Right atrium auricular region (tissue), 2 donors: ENCODE measurements at places on chromosomes 16 and 17. TPM values are rescaled to one million over a fixed set of nuclear protein-coding genes. Genes with fewer than 3 reads are reported as not detected.
A peak's percentile ranks its signal among the peaks of the same experiment; 100 is the strongest.

DNA sequence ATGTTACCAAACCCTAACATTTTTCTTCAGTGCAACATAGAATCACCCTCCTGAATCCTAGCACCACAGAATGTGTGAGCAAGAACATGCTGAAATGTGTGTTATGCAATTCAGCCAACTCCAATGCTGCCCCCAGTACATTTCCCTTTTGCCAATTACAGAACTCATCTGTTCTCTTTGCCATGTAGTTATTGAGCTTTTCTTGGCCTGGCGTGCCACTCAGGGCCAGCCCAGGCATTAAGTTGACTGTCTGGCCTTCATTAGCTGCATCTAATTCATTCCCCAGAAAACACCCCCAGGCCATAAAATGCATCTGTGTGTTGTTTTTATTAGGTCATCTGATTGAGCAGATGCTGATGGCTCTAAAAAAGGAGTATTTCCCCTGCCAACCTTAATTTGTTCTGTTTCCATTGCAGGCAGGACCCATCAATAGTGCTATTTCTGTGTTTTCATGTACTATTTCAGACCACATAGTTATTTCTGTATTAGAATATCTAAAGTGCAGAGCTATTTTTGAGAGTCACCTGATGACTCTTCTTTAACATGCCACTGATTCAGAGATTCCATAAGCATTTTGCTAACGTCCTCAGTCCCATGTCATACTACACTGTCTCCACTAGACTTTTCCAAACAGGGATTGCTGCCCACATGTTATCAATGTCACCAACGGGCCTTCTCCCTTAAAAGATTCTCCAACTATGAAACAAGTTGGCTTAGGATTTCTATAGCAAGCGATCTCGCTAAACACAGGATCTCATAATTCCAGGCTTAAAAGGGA is 969.7 kb downstream of the CDH11 start:
- no peak for DNase-seq

DNA sequence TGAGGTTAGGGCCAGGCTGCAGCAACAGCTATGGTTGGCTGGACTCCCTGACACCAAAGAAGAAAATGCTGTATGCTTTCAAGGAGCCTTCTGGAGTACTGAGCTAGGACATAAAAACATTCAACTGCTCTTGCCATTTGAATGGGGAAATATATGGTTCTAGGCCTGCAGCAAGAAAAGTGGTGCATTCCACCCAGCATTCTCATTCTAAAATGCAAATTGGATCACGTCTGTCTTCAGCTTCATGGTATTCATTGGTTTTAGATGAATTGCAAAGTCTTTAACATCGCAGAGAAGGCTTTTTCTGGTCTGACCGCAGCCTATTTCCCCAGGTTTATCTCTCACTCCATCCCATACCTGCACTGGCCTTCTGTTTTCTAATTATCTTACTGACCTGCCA is 27.1 kb upstream of the SOX9 start:
- DNase-seq: peak; percentile 28

- no peak for DNase-seq
Observed at GRCh38 chr17:78368348-78368747, 8.5 kb upstream of the SOCS3 start.

DNA sequence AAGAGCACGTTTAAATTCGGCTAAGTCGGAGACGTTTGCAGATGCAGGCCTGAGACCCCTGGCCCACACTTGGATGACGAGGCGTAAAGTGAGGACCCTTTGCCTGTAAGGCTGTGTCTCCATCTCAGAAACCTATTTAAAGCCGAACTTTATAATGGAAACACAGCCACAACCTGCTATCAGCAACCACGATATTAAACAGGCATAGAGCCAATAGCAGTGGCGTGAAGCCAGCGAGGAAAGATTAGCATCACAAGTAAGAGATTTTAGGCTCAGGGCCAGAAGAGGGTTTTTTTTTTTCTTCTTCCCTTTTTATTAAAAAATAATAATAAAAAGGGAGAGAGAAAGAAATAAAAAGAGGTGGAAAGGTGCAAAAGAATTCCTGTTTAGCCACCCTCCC is 111.3 kb upstream of the NOL11 start:
- no peak for DNase-seq

DNA sequence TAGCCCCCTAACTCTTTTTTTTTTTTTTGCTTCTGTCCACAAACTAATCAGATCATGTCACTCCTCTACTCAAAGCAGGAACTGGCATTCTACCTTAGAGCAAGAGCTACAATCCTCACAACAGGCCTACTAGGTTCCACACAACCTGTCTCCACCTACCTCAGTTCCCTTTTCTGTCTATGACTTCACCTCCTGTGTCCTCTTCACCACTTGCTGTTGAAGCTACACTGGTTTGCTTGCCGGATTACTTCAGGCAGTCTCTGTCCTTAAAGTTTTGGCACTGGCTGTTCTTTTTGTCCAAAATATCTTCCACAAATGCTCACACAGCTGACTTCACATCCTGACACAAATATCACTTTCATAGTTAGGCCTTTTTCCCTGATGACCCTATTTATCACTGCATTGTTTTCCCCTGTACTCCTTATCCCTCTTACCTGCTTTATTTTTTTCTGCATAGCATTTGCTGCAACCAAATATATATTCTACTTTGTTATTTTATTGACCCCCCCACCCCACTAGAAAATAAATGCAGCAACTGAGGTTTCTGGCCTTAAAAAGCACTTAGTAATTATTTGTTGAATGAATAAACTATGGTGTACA is 72.0 kb downstream of the KANSL1 start:
- no peak for DNase-seq

DNA sequence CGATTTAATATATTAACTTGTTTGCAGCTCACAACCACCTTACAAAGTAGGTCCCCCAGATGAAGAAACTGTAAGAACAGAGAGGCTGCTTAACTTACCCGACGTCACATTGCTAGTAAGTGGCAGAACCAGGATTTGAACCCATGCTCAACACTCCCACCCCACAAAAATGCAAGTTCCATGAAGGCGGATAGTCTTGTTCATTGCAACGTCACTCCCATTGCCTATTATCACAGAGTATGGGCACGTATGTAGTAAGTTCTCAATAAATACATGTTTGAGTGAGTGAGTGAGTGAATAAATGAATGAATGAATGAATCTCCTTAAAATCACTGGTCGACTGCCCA is 1.1 kb downstream of the USP31 start:
- DNase-seq: no peak

DNA sequence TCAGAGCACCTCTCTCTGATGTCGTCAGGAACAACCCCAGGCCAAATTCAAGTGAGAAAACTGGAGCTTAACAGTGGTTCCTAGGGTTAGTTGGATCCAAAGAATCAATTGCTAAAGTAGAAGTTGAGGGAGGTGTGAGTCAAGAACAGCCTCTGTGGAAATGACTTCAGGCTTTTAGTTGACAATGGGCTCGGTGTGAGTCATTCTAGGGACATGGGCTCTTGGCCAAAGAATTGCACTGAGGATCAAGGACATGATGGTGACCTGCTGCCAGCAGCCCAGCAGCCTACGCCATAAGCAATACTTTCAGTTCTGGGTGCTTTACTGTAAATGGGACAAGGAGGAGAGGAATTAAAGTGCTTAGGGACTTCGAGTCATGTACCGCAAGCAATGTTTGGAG is 32.1 kb upstream of the SMURF2 start:
- DNase-seq: peak; percentile 91

Gene NAGPA
- 12.7 TPM for total RNA-seq

GRCh38 chr16:57937861-57938260 is 33.1 kb downstream of the CNGB1 start:
- no peak for DNase-seq

- peak; percentile 64 for DNase-seq
Observed at GRCh38 chr16:4846503-4846900, 586 bp downstream of the GLYR1 start.

Gene TOX3
- total RNA-seq: not detected

Gene BLMH
- 10.8 TPM for total RNA-seq

Gene EPOP
- total RNA-seq: 3.1 TPM

- DNase-seq: no peak
Observed at GRCh38 chr17:56690441-56691291, 97.2 kb downstream of the NOG start.

Gene P2RX1
- total RNA-seq: 0.85 TPM

DNA sequence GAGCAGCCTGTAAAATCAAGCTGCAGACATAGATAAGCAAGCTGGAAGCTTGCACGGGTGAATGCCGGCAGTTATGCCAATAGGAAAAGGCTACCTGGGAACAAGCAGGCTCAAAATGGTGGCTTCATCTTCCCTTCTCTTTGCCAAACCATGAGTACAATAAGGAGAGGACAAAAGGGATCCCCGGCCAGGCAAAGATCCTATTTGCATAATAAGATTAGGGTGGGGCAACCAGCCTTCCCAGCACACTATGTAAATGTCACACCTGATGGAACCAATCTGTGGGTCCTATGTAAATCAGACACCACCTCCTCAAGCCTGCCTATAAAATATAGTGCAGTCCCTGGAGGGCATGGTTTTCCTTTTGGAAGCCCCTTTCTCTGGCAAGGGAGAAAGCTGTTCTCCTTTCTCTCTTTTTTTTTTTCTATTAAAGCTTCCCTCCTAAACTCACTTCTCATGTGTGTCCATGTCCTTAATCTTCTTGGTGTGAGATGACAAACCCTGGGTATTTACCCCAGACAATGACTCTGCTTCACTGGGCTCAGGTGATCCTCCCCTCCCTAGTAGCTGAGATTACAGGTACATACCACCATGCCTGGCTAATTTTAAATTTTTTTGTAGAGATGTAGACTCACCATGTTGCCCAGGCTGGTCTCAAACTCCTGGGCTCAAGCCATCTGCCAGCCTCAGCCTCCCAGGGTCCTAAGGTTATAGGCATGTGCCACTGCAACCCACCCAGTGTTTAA is 44.2 kb downstream of the PSMD12 start:
- DNase-seq: no peak

Gene OR2C1
- not detected for total RNA-seq

Gene CLDN7
- total RNA-seq: not detected

- no peak for DNase-seq
Observed at GRCh38 chr16:3837851-3838586, 42.5 kb downstream of the CREBBP start.

GRCh38 chr16:84700446-84701300 is 873 bp downstream of the USP10 start:
- no peak for DNase-seq

GRCh38 chr16:77967054-77967904 is 55.1 kb upstream of the CLEC3A start:
- DNase-seq: no peak

- DNase-seq: no peak
Observed at GRCh38 chr16:51820176-51820575, 669.1 kb upstream of the SALL1 start.

- DNase-seq: peak; percentile 49
Observed at GRCh38 chr16:85851034-85851785, 47.8 kb upstream of the IRF8 start.

Gene WRAP53
- 3.7 TPM for total RNA-seq

- no peak for DNase-seq
Observed at GRCh38 chr17:58786586-58787295, 31.1 kb downstream of the PPM1E start.

DNA sequence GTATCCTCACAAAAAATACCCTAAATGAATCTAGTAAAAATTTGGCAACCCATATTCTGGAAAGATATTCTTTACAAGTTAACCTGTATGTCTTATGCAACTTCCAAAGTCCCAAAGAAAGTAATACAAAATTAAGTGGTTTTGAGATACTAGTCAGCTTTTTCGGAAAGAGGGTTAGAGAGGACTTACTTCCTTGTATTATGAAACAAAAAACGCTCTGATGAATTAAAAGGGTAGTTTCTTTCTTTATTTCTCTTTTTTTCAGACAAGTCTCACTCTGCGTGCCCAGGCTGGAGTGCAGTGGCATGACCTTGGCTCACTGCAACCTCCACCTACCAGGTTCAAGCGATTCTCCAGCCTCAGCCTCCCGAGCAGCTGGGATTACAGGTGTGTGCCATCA is 51.6 kb downstream of the KANSL1 start:
- DNase-seq: no peak

GRCh38 chr17:17872547-17873345 is 36.0 kb upstream of the SREBF1 start:
- no peak for DNase-seq

Gene FSCN2
- total RNA-seq: 0.74 TPM

DNA sequence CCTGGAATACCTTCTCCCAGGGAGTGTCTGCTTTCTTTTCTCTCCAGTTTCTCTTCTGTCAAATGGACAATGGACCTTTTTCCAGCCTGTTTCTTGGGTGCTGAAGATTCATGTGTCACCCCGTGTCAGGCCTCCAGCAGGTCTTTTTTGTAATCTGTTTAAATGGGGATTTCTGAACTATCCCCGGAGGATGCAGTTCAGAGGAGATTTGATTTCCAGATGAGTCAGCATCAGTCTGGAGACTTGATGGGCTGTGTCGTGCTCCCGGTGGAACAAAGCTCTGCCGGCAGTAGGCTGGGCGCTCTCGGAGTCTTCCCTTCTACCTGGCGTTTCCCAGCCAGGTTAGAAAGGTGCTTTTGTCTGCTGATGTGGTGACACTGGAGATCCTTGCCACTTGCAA is 440.6 kb downstream of the HS3ST3B1 start:
- DNase-seq: no peak

- no peak for DNase-seq
Observed at GRCh38 chr17:58153046-58153445, 4.9 kb downstream of the OR4D1 start.

DNA sequence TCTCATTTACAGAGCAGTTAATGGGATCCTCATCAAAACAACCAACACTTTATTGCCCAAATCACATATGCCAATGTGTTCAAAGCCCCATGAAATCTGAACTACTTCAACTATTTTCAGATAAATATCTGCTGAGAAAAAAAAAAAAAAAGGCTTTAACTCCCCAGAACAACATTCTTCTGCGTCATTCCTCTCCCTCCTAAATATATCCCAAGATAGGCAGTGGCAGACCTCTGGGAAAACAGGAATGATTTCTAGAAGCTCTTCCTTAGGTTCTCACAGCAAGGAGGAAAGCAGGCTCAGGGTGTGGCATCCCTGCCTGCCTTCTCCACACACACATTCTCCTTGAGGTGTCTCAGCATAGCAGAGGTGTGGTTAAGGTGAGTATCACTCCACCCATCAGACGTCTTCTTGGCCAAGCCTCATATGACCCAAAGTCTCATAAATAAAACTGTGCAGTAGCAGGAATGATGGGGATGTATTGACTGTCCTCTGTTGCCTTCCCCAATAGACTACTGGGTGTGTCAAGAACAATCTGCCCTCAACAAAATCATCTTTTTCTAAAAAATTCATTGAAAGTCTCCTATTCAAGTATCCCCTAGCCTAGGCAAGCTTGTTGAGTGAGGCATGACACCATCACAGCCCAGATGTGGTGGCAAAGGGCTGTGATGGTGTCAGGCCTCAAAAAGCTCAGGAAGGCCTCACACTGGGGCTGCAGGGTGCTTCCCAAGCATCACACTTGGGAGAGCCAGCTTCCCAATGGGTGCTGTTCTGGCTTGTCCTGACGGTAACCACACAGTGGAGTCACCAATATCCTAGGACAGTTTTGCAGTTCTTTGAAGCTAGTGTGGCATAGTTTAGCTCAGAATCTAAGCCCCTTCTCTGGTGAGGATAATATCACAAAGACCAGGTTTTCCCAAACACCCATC is 135.4 kb upstream of the SOX9 start:
- DNase-seq: no peak

Gene SRRM2
- 174 TPM for total RNA-seq

Gene TAC4
- total RNA-seq: not detected

- DNase-seq: no peak
Observed at GRCh38 chr17:75047398-75048098, 523 bp downstream of the KCTD2 start.

GRCh38 chr17:17710728-17711541 is 29.7 kb downstream of the RAI1 start:
- no peak for DNase-seq

Gene HID1
- 11.7 TPM for total RNA-seq

Gene TEX19
- not detected for total RNA-seq
